ENCODE measurements at places on chromosomes 5 and 9. TPM values are rescaled to one million over a fixed set of nuclear protein-coding genes. Genes with fewer than 3 reads are reported as not detected.

DNA sequence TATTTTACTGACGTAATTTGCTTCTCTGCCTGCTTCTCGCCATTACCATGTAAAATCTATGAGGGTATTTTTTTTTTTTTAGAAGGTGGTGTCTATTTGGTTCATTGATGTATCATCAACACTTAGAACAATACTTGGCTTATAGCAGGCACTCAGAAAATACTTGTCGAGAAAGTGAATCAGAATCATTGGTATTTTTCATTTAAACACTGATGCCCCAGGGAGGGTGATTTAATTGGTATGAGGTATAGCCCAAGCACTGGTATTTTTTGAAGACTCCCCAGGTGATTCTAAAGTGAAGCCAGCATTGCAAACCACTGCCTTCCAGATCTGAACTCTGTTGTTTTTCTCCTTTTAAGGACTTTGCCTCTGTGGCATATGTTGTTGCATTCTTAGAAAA, 16.6 kb downstream of the PDZD2 start:
- no peak for DNase-seq

Gene NMUR2
- total RNA-seq: not detected

Gene LURAP1L
- total RNA-seq: 13.2 TPM

DNA sequence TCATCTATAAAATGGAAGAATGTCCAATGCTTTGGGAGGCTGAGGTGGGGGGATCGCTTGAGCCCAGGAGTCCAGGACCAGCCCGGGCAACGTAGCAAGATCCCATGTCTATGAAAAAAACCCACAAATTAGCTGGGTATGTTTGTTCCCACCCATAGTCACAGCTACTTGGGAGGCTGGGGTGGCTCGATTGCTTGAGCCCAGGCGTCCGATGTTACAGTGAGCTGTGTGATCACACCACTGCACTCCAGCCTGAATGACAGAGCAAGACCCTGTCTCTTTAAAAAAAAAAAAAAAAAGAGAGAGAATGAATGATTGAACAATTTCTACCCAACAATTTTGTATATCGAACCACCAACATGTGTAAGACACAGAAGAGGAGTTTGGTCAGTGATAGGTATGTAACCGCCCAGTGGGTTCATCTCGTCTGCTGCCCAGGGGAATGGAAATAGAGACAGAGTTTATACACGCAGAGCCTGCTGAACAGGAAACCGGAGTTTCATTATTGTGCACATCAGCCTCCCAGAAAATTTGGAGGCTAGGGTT, 26.2 kb upstream of the ERGIC1 start:
- no peak for DNase-seq

DNA sequence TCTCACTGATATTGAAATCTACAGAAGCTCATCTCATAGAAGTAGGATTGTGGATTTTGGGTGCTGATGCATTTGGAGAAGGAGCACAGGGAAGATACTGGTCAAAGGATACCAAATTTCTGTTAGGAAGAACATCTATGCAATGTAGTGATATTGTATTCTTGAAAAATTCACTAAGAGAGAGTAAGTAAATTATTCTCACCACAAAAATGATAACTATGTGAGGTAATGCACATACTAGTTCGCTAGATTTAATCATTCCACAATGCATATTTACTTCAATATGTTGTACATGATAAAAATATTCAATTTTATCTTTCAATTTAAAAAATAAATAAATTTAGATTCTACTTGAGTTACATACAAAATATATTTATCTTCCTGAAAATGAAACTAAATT, 2040.5 kb upstream of the C9orf72 start:
- DNase-seq: no peak
